Stimulated activated CD4-positive, alpha-beta T cell treated with anti-CD3 and anti-CD28 coated beads, TNF-alpha, amount 100 ng/mL, for 48 hours (primary cell): ENCODE measurements at places on chromosomes 3 and 15.

DNA sequence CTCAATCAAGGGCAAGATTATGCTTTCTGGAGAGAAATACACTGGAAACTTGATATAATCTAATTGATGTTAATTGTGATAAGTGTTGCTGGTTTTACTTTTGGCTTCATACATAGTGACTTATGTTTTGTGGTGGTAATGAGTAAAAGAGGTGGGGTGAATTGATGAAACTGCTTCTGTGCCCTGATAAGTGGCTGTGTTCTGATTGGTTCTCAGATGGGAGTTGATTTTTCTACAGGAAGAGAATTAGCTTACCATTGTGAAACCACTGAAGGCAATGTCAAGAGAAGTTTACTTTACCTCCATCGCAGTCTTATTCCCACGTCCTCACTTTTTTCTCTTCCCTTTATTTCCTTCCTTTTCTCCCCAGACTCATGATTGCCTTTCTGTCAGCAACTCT lies 23.8 kb downstream of the TMEM45A start:
- DNase-seq = no peak

- DNase-seq = no peak
Measured at GRCh38 chr15:82890338-82890994, 62.1 kb downstream of the HOMER2 start.

- no peak for DNase-seq
Measured at GRCh38 chr3:125103406-125103805, 47.6 kb upstream of the HEG1 start.

DNA sequence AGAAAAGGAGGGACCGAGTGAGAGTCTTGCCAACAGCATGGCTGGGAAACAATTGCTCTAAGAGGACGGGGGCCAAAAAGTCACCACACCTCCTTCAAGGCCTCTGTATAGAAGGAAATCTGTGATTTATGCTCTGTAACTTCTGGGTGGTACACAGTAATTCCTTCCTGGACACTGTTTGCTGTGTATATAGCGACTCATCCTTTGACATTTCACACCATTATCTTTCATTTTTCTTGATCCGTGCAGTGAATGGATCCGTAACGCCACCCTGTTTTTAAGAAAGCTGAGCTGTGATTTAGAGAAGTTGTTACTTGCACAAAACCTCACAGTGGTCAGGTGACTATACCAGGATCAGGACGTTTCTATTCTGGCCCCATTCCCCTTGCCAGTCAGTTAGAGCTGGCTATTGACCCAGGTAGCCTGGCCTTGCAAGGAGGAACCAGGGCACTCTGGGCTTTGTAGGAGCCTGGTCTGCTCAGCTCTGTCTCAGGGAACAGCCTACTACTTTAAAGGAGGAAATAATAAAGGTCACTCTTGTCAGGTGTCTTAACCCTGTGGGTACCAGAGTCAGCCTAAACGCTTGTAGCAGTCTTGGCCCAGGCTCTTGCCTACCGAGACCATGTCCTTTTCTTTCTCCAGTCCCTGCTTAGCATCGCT lies 86.5 kb upstream of the MYZAP start:
- DNase-seq = no peak

DNA sequence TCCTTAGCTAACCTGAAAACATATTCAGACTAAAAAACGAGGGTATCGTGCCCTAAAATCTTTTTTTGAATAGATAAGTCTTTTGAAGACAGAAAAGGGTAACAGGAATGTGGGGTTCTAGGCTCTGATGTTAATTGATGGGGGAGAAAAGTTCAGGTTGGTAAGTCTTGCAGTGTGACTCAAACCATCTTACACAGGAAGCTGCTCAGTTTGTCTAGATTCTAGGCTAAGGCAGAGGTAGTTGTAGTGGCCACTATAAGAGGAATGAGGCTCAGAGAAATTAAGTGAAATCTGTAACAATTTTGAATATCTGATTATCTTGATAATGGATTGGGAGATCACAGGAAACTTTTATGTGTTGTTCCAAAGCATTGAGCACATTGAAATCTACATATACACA lies 267.9 kb downstream of the PDCD6IP start:
- DNase-seq = no peak

DNA sequence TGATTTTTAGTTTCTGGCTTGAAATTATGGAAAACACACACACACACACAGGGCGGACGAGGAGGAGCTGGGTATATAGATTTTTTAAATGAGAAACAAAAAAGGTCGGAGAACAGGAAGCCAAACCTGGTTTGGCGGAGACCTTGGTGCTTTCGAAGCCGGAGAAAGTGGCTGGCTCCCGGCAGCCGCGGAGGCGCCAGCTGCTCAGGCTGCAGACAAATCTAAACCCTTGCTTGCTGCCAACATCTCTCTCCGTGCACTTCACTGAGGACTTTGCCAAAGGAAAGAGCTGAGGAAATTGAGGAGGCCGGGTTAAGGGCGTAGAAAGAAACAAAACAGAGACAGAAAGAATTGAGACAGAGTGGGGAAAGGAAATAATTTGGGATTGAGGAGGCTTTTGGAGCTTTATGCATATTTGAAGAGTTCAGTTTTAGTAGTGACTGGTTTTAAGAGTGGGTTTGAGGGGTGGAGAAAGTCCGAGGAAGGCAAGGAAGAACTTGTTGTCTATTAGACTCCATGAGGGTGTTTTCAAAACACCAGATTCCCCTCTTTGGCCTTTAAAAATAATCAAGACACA lies 2.2 kb downstream of the ZIC1 start:
- DNase-seq = no peak

DNA sequence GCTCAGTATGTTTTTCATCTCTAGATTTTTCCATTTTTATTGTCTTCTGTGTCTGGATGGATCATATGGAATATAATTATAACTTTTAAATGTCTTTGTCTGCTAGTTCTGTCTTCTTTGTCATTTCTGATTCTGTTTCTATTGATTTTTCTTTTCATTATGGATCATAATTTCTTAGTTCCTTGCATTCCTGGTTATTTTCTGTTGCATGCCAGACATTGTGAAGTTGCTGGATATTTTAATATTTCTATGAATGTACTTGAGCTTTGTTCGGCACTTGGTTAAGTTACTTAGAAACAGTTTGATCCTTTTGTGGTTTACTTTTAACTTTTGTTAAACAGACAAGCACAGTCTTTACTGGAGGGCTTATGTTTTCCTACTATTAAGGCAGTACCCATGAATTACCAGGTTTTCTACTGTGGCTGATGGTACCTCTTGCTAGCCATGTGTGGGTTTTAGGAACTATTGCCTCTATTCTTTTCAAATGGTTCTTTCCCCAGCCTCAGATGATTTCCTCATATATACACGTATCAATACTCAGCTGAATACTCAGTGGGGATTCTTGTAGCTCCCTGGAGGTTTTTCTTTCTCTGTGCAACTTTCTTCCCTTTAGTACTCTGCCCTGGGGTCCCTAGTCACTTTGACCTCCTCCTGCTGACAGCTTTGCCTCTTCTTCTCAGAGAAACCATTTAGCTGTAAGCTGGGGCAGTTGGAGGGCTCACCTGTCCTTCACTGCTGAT lies 64.3 kb downstream of the RASA2 start:
- no peak for DNase-seq

- no peak for DNase-seq
Measured at GRCh38 chr3:184481984-184482671, 79.5 kb upstream of the EPHB3 start.

DNA sequence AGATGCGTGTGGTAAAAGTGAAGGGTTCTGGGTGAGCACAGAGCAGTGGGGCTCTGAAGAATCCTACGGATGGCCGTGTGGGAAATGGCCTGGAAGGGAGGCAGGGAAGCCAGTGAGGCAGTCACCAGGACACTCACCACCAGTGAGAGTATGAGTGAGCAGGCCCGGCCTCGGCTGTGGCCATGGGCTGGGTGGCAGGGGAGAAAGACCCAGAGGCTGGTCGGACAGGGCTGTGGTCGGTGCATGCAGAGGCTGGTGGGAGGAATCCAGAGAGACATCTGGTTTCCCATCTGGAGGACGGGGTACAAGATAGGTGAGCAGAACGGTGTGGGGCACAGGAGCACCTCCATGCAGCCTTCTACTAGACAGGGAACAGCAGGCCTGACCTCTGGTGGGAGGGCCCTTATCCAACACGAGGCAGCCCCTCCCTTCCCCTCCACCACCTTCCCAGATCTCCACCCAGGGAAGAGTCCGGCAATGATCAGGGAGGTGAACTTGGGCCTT lies 10.1 kb downstream of the PCSK6 start:
- no peak for DNase-seq
